ELF-1 (cell line): ENCODE measurements at places on chromosomes 11 and 22.

GRCh38 chr11:47467357-47467756 is 18.4 kb upstream of the RAPSN start:
- DNase-seq, result no peak

GRCh38 chr11:74123008-74123448 is 47.8 kb downstream of the C2CD3 start:
- no peak for DNase-seq

DNA sequence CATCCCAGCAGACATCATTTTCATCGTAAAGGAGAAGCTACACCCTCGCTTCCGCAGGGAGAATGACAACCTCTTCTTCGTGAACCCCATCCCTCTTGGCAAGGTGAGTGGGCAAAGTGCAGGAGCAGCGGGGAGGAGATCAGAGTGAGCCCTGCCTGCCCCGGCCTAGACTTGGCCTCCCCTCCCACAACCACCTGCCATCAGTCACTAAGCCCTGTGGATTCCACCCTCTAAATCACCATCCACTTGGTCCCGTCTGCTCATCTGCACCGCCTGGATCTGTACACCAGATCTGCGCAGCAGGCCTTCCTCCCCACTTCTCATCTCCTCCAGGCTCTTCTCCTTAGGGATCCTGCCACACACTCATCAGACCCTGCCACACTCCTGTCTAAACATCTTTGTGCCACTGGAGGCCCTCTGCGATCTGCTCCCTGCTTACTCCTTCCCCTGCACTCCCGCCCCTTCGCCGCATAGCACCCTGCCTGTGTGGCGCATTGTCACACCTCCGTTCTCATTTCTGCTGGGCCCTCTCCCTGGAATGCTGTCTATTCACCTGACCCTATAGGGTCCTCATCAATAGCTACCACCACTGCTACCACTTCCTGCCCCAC is 14.2 kb downstream of the UCP2 start:
- DNase-seq, result no peak

- no peak for DNase-seq
Observed at GRCh38 chr22:25555586-25555985, 8.9 kb upstream of the GRK3 start.

- DNase-seq, result peak; percentile 71
Observed at GRCh38 chr11:31813391-31814175, 2.5 kb upstream of the PAX6 start.

DNA sequence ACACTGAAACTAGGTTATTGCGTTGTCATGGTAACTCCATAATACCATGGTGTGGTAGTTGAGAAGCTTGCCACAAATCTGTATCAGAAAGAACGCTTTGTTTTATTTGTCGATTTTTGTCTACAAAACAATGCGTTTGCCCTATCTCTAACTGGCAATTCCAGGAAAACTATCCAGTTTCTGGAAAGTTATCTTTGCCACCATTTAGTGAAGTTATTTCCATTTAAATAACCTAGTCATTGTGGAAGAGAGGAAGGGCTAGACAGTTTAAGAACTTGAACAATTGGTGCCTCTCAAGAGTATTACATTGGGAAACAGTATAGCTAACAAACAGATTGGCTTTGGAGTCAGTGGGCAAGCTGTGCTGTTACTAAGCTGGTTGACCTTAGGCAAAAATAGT is 7.9 kb downstream of the HSD17B12 start:
- no peak for DNase-seq

GRCh38 chr11:67498544-67498972 is 6.6 kb downstream of the PITPNM1 start:
- DNase-seq, result no peak

DNA sequence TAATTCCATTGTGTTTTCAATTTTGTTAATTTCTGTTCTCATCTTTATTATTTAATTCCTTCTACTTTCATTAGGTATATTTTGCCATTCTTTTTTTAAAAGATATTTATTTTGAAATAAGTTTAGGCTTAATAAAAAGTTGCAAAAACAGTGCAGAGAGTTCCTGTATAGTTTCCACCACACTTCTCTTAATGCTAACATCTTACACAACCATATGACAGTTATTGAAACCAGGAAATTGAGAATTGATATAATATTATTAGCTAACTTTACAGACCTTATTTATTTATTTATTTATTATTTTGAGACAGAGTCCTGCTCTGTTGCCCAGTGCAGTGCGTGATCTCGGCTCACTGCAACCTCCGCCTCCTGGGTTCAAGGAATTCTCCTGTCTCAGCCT is 13.8 kb upstream of the SPDYC start:
- DNase-seq, result no peak

- peak; percentile 41 for DNase-seq
Observed at GRCh38 chr11:79461144-79461543, 20.3 kb upstream of the TENM4 start.

DNA sequence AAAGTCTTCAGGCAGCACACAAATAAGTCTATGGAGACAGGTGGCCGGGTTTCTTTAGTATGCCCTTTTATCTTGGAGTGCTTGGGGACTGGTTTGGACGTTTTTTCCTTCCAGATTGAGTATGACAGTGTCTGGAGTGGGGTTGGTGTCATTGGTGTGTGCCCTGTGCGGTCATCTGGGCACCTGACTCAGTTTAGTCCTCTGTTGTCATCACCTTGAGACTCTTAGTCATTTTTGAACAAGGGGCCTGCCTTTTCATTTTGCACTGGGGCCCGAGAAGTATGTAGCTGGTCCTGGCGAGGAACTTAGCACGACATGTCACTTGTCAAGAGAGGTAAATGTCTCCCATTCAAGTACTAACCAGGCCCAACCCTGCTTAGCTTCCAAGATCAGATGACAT is 27.2 kb upstream of the MYO18B start:
- no peak for DNase-seq

DNA sequence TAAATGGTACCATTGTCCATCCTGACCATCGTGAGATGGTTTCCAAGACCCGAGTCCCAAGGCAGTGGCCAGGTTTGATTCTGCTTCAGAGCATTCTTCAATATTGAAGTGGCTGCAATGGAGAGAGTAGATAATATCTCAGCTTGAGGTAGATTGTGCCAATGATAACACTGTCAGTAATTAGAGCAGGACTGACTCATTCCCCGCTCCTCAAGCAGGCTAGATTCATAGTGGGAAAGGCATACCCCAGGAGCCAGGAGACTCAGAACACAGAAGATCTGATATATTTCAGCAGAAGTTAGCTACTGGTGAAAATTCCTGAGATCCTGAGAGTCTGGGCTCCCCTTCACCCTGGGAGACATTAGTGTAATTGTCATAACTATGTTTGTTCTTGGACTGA is 55.6 kb upstream of the LARGE1 start:
- DNase-seq, result no peak

DNA sequence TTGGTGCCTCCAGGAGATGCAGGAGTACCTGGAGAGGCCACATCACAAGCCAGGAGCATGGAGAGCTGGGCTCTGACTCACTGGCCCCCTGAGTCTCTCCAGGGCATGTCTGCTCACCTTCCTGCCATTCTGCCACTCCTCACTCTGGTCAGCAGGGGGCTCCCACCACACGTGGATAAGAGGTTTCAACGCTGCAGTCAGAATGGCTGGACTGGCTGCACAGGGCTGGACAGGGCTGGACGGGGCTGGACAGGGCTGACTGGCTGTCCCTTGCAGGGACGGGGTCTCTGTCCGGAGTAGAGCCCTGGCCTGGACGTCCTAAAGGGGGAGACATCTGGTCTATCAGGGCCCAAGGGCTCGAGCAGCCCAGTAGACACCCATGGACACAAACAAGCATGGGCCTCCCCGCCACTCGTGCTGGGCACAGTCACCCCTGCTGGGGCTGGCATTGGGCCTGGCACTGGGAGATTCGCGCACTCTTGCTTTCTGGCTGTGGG is 34.6 kb downstream of the CYTH4 start:
- peak; percentile 88 for DNase-seq

GRCh38 chr22:44531487-44531886 is 33.5 kb upstream of the RTL6 start:
- DNase-seq, result no peak

DNA sequence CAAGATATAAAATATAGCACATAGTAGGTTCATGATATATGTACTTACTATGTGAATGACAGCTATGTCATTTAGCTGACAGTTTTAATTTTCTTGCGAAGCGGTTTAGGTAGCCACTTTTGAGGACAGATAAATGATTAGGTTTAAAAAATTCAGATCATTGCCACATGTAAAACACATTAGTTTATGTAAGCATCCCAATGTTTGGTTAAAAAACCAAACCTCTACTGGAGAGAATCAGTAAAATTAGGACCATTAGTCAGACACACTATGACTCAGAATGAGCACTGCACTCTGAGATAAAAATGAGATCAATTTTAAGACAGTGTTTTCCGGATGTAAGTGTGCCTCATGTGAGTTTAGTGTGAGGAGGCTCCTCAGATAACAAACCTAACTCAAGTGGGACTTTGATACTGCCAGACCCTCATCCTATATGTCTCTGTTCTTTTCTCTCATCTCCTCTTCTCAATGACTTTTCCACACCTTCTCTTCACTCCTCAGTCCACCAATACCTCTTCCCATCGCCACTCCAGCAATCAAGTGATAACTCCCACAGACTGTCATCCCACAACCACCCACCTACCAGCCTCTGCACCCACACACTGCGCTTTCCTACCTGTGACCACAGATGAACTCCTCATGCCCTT is 6.8 kb upstream of the OR2AT4 start:
- no peak for DNase-seq

DNA sequence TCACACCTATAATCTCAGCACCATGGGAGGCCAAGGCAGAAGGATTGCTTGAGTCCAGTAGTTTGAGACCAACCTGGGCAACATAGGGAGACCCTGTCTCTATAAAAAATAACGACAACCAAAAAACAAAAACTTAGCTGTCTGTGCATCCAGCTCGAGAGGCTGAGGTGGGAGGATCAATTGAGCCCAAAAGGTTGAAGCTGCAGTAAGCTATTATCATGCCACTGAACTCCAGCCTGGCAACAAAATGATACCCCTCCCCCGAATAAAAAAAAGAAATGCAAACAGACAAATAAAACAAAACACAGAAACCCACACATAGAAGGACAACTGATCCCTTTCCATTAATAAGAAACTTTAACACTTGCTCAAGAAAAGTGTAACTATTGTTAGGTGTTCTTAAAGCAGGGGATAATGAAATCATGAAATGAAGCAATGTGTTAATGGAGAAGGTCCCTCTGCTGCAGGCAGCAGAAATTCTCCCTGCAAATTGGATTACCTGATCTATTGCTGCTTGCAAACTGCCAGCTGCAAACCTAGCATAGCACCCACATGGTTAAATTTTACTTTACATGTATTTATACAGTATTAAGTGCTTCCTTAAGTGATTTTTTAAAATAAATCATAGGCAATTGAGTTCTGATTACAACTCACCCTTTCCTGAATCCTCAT is 226.3 kb downstream of the SBF2 start:
- no peak for DNase-seq

- peak; percentile 14 for DNase-seq
Observed at GRCh38 chr22:41352058-41352457, 29.7 kb upstream of the TEF start.

- DNase-seq, result peak; percentile 18
Observed at GRCh38 chr22:25845985-25846745, 104.2 kb downstream of the MYO18B start.

GRCh38 chr11:83464160-83464944 is 178.2 kb upstream of the CCDC90B start:
- DNase-seq, result no peak

GRCh38 chr11:79813551-79813950 is 372.7 kb upstream of the TENM4 start:
- DNase-seq, result no peak

GRCh38 chr11:75532200-75533048 is 6.7 kb upstream of the GDPD5 start:
- peak; percentile 83 for DNase-seq

DNA sequence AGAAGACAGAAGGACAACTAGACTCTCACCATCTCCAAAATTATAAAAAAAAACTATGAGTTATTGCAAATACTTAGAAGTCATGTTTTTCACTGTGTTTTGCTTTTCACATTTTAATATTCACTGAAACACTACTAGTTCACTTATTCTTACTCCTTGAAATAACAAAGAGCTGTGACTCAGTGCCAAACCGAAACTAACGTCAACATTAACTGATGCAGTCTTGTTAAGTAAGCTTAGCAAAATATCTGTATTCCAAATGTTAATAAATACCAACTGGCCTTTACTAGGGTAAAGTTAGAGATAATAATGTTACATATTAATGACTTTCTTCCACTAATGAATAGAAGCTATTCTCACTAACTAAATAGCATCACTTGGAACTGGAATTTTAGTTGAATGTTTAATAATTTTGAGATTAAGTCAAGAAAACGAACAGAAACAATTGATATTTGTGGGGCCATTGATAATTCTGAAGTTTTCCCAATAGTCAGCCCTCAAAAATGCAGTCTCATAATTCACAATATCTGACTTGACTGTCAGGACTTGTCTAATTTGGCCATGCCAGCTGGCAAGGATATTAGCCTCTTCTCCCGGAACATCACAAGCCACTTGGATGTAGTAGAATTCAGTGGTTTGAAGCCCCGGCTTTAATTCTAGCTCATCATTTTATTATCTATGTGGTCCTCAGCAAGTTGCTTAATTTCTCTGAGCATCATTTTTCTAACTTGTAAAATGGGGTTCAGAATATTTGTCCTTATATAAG is 230.1 kb upstream of the DDI1 start:
- DNase-seq, result no peak

GRCh38 chr11:79507706-79508105 is 66.9 kb upstream of the TENM4 start:
- no peak for DNase-seq

- no peak for DNase-seq
Observed at GRCh38 chr11:79594834-79595233, 154.0 kb upstream of the TENM4 start.

DNA sequence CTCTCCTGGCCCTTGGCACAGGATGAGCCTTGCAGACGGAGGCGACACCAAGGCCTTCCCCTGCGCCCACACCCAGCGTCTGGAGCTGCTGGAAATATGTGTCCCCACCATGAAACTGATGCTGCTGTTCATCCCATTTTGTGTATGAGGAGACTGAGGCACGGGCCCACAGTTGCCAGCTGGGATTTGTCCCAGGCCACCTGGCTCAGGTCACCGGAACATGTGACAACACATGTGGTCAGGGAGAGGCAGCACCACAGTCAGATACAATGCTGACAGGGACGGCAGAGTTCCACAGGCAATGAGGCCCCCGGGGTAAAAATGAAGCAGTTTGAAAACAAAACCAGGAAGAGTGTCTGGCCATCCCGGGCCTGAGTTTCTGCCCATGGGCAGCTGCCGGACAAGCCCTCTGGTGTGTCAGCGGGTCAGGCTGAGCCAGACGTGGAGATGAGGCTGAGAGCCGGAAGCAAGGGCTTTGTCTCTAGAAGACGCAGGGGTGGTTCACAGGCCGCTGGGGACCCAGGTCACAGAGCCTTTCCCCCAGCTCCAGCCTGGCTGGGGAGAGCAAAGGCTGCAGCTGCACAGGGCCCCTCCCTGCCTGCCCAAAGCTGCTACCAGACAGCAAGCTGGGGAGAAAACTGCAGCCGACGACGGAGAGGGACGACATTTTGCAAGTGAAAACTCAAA is 80.7 kb downstream of the CDKN1C start:
- DNase-seq, result peak; percentile 56

DNA sequence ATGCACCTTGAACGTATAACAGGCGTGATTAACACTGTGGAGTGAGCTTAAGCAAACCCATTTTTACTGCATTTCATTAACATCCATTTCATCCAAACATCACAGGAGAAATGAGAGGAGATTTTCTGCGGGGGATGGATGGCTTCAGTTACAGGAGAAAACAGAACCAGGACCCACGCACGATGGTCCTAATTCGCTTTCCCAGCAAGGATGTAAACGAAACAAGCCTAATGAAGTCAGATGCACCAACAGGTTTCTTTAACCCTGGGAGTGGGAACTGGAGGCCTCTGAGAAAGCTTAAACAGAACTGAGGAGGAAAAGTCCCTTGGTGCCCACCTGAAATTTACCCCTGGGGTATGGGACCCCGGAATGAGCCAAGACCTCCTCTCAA is 2.7 kb downstream of the CADM1 start:
- no peak for DNase-seq
